Left forelimb (tissue), 1 donor: ENCODE measurements at places on chromosomes 3 and 15.

DNA sequence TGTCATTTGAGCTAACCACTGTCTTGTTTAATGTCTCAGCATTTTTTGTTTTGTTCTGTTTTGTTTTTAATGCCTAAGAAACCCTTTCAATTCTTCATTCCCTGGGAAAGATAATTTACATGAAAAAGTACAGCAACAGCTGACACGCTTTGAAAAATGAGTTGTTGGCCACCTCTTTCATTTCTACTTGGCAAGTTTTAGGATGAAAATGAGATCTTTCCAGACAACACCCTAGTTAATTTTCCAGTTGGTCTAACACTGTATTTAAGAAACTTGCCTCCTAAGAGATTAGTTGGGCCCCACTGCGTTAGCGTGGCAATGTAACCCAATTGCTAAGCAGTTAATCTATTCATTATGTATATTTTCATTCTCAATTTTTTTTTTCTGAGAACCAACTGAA is 194.0 kb upstream of the LRRN1 start:
- no peak for DNase-seq

GRCh38 chr15:91308855-91309254 is 208.8 kb downstream of the SV2B start:
- no peak for DNase-seq

GRCh38 chr3:178195824-178196223 is 340.4 kb upstream of the KCNMB2 start:
- DNase-seq: no peak

- DNase-seq: no peak
Observed at GRCh38 chr3:34599595-34599994, 801.2 kb downstream of the PDCD6IP start.

DNA sequence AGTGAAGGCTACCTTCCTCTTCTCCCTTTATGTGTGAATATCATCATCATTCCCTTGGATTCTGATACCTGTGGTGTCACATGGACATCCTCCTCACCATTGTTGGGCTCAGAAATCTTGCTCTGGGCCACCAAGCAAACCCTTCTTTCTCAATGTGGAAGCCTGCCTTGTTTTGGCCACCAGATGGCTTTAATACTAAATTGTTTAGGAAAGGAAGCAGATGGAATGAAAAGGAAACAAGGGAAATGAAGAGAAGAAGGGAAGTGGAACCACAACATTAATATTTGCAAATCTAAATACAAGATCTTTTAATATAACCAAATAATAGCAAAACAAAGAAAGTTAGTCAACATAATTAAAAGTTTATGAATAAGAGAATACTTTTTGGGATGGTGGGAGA is 14.0 kb downstream of the FAM227B start:
- no peak for DNase-seq

DNA sequence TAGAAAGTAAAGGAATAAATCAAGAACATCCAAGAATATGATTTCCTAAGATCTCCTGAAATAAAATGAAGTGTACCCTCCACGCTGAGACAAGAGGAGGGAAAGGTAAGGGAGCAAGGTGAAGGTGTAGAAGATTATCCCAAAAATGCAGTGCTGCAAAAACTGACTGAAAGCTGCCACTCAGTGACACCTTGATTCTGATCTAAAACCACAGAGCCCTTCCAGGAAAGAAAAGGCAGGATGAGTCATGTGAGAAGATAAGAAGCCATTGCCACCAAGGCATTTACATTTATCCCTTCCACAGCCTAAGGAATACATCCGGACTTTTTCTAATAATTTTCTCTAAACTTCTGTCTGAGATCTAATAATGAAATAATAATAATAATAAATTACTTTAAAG is 49.9 kb downstream of the IGSF11 start:
- no peak for DNase-seq

DNA sequence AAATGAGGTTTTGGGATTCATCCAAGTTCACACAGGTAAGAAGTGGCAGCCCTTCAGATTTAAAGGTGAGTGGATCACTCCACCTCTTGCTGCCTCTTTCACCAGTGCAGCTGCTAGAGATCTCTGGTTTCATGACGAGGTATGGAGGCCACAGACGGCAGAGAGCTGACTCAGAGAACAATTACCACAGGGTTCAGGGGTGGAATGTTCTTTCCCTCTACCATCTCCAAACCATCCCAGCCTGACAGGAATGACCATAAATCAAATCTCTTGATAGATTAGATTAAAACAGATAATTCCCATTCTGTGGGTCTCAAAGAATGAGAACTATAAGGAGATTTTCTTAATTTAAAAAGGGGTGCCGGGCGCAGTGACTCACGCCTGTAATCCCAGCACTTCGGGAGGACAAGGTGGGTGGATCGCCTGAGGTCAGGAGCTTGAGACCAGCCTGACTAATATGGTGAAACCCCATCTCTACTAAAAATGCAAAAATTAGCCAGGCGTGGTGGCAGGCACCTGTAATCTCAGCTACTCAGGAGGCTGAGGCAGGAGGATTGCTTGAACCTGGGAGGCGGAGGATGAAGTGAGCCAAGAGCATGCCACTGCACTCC is 174.2 kb upstream of the ATP11B start:
- no peak for DNase-seq

DNA sequence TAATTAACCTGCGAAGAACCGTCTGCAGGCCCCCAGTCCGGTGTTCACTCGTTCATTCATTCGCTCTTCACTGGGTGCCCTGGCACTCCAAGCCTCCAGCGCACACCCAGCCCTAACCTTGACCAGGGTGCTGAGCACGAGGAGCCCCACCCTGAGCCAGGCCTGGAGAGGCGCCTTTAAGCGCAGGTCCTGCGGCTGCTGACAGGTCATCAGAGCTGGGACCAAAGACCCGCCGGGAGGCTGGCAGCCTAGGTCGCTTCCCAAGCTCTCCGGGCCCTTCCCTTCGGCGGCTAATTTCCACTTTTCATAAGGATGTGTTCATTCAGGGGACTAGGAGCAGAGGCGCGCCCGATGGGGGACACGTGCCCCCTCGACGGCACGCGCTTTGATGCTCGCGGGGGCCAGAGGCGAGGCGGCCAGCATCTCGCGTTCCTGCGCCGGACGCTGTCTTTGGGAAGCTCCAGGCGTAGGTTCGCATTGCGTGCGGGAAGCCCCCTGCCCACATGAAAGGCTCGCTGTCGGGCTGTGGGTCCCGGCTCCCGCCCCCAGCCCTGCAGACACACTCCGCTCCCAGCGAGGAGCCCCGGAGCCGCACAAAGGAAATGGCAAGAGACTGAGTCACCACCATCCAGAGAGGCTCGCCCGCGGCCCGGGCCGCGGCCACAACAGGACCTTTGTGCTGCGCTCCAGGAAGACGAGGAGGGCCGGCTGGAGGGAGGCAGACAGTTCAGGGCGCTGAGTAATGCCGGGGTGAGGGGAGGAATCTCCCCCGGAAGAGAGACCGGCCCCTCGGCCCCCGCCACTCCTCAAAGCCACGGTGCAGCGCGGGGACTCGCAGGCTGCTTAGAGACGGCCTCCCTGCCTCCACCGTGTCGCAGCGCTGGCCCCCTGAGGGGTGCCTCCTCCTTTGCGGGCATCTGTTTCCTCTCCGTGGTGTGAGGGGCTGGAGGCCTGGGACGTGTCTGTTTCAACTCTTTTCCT is 266.4 kb upstream of the HES1 start:
- no peak for DNase-seq

- peak; percentile 80 for DNase-seq
Observed at GRCh38 chr15:90530250-90531051, 728 bp downstream of the CRTC3 start.

DNA sequence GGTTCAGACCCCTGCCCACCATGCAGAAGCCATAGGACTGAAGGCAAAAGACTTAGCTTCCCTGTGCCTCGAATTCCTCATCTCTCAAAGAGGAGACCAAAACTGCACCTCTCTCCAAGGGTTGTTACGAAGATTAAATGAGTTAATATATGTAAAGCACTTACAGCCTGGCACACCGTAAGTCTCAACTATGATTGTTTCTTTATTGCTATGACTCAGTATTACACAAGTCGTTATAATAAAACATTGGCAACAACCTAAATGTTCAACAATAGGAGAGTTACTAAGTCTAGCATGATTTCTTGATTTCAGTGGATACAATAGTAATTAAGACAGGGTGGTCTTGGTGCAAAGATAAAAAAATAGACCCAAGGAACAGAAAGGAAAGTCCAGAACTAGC is 19.6 kb upstream of the FGD5 start:
- no peak for DNase-seq

GRCh38 chr3:85312331-85312730 is 353.5 kb downstream of the CADM2 start:
- DNase-seq: no peak

- DNase-seq: no peak
Observed at GRCh38 chr3:189297932-189298331, 126.2 kb downstream of the TPRG1 start.

DNA sequence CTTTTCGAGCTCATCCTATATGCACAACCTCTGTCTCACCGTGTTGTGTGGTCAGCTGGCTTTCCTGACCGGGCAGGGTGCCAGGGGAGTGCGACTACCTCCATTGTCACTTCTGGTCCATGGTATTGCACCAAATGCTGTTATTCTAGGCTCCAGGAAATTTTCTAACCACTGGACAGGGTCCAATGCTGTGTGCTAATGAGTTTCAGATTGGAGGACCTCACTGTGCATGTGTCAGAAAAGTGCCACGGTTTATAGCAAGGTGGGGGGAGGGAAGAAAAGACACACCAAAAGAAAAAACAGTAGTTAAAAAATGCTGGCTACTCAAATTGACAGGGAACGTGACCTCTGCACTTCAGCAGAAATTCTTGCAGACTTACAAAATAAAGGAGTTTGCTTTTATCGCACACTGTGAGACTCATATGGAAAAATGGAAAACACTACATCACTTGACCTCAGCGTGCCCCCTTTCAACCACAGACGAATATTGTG is 480.1 kb downstream of the FOXP1 start:
- DNase-seq: no peak
